Right lobe of liver (tissue), 6 donors: ENCODE measurements at places on chromosomes 3 and 15.
A peak's percentile ranks its signal among the peaks of the same experiment; 100 is the strongest.

- no peak for DNase-seq
Observed at GRCh38 chr3:18675197-18675596, 250.1 kb upstream of the SATB1 start.

GRCh38 chr3:137460944-137461343 is 303.2 kb upstream of the SOX14 start:
- DNase-seq = no peak

DNA sequence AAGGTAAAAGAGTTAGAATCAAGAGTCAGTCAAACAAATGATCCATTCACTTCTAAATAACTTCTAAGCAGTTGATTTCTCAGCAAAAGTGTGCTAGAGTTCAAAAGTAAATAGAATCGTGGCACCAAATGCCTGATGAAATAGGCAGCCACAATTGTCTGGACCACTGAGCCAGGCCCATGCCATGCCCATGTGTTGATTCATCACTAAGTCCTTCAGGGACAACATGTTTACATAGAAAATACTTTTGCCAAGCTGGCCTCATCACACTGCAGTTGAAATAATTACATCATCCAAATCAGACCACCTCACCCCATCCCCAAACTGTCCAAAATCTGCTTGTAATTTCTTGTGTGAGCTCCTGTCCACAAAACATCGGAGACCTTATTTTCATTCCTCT is 216.3 kb downstream of the IGSF11 start:
- DNase-seq = no peak

GRCh38 chr15:101250873-101251829 is 697 bp downstream of the CHSY1 start:
- peak; percentile 43 for DNase-seq
